ENCODE measurements at places on chromosomes 2 and 18.
A peak's percentile ranks its signal among the peaks of the same experiment; 100 is the strongest.

GRCh38 chr2:17251171-17251570, 267.1 kb downstream of the RAD51AP2 start:
- no peaks in the 10 kb centered on the region for H3K4me1 ChIP-seq

DNA sequence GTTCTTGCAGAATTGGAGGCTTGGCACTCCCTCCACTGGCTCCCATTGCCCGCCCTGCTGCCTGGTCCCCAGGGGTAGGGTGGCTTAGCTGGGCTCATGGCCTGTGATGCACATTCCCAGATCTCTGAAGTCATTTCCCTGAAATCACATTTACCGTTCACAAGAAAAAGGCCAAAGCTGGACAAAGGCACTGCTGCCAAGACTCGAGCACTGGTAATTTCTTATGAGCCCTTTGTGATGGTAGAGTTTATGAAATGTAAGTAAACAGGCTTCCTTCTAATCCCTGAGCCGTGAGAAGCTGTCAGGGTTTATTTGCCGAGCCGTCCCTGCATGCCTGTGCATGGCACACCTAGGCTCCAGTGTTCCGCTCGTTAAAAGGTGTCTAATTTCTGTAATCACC, 247.2 kb upstream of the EPAS1 start:
- DNase-seq: no peak
- no peaks in the 10 kb centered on the region for H3K27me3 ChIP-seq
- H3K4me3 ChIP-seq: no peak overlapping the region
- H3K36me3 ChIP-seq: peaks cover 11% of the 10 kb centered on the region
- H3K4me1 ChIP-seq: peaks cover 5% of the 10 kb centered on the region

GRCh38 chr2:133568598-133568997, 335 bp upstream of the NCKAP5 start:
- no peaks in the 10 kb centered on the region for H3K36me3 ChIP-seq
- peak overlapping the region; percentile 81 for H3K4me3 ChIP-seq
- DNase-seq: no peak
- no peak overlapping the region for H3K27ac ChIP-seq

- H3K4me1 ChIP-seq: peaks cover 17% of the 10 kb centered on the region
- H3K27ac ChIP-seq: peak overlapping the region; percentile 36
These were observed 250 bp upstream of the CHST10 start for GRCh38 chr2:100417711-100418124.

DNA sequence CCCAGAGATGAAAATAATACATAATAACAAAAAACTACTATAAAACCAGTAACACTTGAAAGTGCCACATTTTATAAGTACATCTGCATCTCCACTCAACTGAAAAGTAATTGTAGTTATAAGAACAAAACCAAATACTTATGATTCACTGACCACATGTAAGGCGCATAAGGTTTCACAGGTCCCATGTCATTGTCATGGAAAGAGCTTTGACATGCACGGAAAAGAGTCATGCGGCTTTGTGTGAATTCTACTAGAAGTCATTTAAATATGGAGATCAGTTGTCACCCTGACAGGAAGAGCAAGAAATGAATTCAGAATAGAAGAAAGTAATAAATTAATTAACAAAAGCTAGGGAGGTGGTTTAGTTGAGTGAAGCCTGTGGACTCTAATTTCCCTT, 459.1 kb downstream of the CDH2 start:
- no peaks in the 10 kb centered on the region for H3K27me3 ChIP-seq
- H3K4me3 ChIP-seq: no peak overlapping the region
- peaks cover 15% of the 10 kb centered on the region for H3K4me1 ChIP-seq
- DNase-seq: no peak
- no peak overlapping the region for H3K27ac ChIP-seq

GRCh38 chr2:62362561-62362960, 143.4 kb downstream of the TMEM17 start:
- no peaks in the 10 kb centered on the region for H3K36me3 ChIP-seq
- no peaks in the 10 kb centered on the region for H3K27me3 ChIP-seq
- H3K4me1 ChIP-seq: peaks cover 9% of the 10 kb centered on the region
- no peak for DNase-seq

GRCh38 chr2:146108993-146109392, 1589.1 kb upstream of the ZEB2 start:
- DNase-seq: no peak
- no peak overlapping the region for H3K4me3 ChIP-seq
- no peaks in the 10 kb centered on the region for H3K36me3 ChIP-seq
- H3K27ac ChIP-seq: no peak overlapping the region

DNA sequence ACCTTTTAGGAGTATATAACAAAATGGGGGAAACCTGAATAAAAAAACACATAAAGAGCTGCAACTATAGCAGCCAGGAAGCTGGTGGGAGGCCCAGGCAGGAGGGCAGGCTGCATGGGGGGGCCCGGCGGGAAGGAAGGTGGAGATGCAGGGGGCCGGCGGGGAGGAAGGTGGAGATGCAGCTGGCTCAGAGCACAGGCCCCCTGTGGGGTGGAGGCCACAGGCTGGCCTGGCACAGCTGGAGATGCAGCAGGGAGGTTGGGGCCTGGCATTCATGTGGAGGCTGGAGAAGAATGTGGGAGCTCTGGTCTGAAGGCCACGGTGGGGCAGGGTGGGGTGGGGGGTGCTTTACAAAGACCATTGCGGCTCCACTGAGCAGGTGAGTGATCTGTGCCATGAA, 31.4 kb downstream of the FAM228A start:
- H3K4me1 ChIP-seq: peaks cover 2% of the 10 kb centered on the region
- no peak for DNase-seq
- H3K27me3 ChIP-seq: no peaks in the 10 kb centered on the region
- peaks cover 11% of the 10 kb centered on the region for H3K36me3 ChIP-seq
- no peak overlapping the region for H3K27ac ChIP-seq

- peaks cover 5% of the 10 kb centered on the region for H3K27me3 ChIP-seq
- no peak overlapping the region for H3K27ac ChIP-seq
- no peak overlapping the region for H3K4me3 ChIP-seq
- H3K36me3 ChIP-seq: peaks cover 8% of the 10 kb centered on the region
These were observed 48.7 kb downstream of the ZBTB7C start for GRCh38 chr18:48360376-48361021.

DNA sequence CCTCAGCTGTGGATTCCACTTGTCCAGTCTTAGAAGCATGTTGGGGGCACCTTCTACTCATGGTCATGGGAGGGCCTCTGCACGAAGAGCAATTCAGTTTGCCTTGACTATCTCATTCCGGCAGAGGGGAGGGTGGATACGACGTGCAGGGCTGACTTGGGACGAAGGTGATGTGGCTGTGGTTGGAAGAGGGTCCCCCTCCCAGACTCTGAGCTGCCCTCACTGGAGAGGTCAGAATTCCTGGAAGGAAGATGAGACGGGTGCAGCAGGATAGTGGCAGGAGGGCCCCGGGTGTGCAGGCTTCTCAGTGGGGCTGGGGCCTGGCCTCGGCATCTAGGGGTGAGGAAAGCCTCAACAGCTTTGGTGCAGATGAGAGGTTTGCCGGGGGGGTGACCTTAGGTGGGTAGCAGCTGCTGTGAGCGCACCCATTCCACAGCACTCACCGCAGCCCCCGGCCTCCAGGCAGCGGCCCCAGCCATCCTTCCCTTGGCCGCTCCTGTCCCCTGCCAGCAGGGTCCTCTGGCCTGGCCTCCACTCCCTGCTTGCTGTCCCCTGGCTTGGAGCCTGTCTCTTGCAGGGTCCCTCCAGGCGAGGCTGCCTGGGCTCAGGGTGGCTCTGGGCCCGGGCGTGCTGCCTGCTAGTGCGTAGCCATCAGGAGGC, 3.2 kb downstream of the RNPEPL1 start:
- no peak for DNase-seq
- no peaks in the 10 kb centered on the region for H3K36me3 ChIP-seq
- no peak overlapping the region for H3K4me3 ChIP-seq
- H3K4me1 ChIP-seq: peaks cover 7% of the 10 kb centered on the region

DNA sequence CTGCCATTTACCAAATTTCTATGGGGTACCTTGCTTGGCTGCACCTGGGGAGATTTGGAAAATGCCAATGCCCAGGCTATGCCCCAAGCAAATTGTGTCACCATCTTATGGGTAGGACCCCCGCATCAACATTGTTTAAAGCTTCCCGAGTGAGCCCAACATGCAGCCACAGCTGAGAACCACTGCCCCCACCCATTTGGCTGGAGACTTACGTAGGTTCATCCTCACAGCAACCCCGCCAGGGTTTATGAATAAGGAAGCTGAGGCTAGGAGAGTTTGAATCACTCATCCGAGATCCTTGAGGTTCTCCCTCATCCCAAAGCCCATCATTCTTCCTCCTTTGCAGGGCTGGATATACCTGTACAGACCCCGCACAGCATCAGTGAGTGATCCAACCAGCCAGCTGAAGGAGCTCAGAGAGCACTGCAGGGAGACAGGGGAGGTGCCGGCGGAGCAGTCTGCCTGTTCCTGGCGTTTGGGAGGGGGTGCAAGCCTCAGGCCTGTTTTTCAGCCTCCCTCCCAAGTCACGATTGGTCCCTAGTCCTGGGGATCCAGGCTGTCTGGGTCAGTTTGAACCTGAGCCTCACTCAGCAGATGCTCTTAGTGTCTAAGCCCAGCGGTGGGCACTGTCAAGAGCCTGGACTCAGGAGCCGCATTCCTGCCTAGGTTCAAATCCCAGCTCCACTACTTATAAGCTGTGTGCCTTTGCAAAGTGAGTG, 164.9 kb downstream of the SMAD7 start:
- H3K27ac ChIP-seq: no peak overlapping the region
- H3K4me3 ChIP-seq: no peak overlapping the region
- no peak for DNase-seq
- no peaks in the 10 kb centered on the region for H3K27me3 ChIP-seq

- peaks cover 21% of the 10 kb centered on the region for H3K4me1 ChIP-seq
- H3K4me3 ChIP-seq: no peak overlapping the region
- H3K27me3 ChIP-seq: no peaks in the 10 kb centered on the region
- H3K36me3 ChIP-seq: no peaks in the 10 kb centered on the region
These were observed 283.0 kb downstream of the MEIS1 start for GRCh38 chr2:66717973-66718372.

GRCh38 chr2:202376460-202377206, 506 bp downstream of the BMPR2 start:
- no peak for DNase-seq
- H3K4me1 ChIP-seq: peaks cover 23% of the 10 kb centered on the region
- H3K27ac ChIP-seq: peak overlapping the region; percentile 96
- no peaks in the 10 kb centered on the region for H3K27me3 ChIP-seq
- H3K4me3 ChIP-seq: peak overlapping the region; percentile 100
- peaks cover 5% of the 10 kb centered on the region for H3K36me3 ChIP-seq

All from type B pancreatic cell (in vitro differentiated cells).